ENCODE measurements at places on chromosomes 6 and 20.

DNA sequence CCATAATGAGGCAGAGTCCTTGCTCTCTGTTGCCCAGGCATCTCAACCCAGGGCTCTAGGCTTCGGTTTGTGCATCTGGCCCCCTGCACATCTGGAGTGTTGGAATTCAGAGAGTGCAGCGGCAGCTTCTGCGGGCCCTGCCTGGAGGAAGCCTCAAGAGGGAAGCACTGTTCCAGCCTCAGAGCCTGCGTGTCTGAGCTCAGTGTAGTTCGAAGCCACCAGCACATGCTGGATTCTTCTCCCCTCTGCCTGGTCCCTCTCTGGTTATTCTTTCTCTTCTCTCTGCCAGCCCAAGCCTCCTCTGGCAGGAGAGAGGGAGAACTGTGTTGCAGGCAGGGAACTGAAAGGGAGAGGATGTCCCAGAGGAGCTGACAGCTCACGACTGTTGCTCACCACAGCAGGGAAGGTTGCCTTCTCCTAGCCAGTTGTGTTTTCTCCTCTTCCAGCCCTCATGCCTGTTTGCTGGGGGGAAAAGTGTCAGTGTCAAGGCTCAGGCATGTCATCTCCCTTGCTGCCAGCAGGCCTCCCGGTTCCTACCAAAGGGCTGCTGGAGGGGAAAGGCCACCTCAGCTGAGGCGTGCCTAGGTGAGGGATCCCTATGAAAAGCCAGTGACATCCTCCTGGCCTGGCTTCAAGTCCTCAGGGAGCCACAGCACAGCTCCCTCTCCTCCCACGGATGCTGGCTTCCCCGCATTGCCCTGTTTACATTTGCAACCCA, 126.0 kb upstream of the LRFN2 start:
- DNase-seq, result no peak

DNA sequence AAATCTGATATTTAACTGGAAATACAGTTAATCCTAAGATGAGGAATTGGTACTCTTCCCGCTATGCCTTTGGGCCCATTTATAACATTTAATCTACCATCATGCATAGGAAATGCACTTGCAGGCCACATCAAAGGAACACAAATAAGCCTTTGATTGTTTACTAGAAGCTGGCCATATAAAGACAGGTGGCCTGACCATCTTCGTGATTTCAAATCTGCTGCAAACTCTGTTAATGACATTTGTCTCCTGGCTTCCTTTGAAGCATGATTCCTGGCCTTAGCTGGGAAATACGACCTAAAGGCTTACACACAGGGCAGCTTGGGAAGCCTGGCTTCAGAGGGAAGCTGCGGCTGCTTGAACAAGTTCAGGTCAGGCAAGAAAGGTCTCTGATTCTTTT, 552.1 kb downstream of the CDH26 start:
- DNase-seq, result no peak

GRCh38 chr6:53280207-53280606, 68.5 kb downstream of the ELOVL5 start:
- DNase-seq, result no peak

- no peak for DNase-seq
These were observed 425.5 kb downstream of the TENT5A start for GRCh38 chr6:81326881-81327561.

- no peak for DNase-seq
These were observed 90.0 kb downstream of the RREB1 start for GRCh38 chr6:7197747-7198146.

GRCh38 chr20:1790386-1790785, 104.8 kb upstream of the SIRPA start:
- DNase-seq, result no peak

DNA sequence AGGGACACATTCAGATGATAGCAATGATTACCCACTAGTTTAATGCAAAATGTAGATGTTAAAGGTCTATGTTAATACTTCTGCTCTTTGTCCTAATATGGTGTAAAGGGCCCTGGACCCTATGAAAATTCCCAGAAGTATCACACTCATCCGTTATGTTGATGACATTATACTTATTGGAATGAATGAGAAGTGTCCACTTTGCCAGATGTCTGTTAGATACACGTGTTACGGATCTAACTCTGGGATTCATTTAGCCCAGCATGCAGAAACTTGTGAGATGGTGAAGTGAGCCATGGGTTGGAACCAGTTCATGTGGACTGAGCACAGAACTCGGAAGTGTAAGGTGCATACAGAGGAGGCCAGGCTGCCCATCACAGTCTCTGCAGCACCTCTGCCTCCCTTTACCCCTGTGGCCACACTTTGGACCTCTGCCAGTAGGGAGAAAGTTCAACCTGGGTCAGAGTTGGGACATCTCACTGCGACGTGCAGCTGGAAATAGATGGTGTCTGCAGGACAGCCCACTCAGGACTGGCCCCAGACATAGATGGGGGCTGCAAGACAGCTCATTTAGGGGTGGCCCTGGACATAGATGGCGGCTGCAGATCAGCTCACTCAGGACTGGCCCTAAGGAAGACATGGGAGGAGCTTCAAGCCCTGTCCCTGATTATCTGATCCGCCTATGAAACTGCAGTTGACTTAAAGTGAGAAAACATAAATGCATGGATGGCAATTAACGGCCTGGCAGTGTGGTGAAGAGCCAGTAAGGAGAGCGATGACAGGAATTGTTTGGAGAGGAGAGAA, 71.2 kb upstream of the THBS2 start:
- DNase-seq, result no peak

- DNase-seq, result no peak
These were observed 229.4 kb downstream of the ANKRD60 start for GRCh38 chr20:57998981-57999464.

DNA sequence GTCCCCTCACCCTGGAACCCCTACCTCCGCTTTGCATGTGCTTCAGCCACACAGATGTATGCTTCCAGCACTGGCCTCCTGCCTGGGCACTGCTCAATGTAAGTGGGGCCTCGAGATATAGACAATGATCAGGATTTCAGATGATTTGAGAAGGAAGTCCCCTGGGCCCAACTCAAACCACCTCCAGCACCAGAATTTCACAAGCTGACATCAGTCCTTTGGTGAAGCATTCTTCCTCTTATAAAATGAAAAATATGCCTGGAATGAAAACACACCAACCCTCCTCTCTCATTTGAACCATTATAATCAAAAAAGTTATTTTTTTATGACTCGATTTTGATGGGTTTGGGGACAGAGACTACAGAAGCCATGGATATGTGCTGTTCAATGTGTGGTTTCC, 48.5 kb downstream of the BTBD3 start:
- no peak for DNase-seq

GRCh38 chr6:114315831-114316595, 26.8 kb downstream of the HS3ST5 start:
- no peak for DNase-seq

- DNase-seq, result no peak
These were observed 94.6 kb downstream of the BANF2 start for GRCh38 chr20:17794400-17794799.

DNA sequence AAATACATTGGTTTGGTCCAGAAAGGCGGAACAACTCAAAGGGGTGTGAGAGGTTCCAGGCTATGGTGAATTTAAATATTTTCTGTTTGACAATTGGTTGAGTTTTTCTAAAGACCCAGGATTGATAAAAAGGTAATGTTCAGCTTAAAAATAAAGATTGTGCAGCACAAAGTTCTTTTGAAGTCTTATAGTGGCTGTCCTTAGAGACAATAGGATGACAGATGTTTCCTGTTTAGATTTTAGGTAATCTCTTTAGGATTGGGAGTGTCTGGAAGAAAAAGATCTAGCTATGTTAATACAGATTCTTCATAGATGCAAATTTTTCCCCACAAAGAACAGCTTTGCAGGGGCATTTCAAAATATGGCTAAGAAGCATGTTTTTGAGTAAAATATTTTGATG, 119.7 kb downstream of the GRIK2 start:
- DNase-seq, result no peak

DNA sequence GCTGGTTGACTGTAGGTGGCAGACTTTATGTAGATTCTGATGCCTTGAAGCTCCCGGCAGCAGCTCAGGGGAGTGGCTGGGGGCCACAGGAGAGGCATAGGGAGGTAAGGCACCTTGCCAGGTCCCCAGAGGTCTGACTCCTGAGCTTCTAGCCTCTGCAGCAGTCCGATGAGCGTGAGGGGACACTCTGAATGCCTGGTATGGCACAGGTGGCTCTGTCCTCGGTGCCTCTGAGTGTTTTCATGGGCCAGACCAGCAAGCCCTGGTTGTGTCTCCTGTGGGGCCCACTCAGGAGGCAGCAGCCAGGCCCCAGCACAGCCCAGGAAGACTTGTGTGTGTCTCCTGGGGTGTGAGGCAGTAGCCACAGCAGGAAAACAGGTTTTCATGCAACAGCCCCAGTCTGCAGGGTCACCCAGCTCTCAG, 39.7 kb upstream of the IRF4 start:
- no peak for DNase-seq

GRCh38 chr6:142300758-142301650, 803 bp upstream of the ADGRG6 start:
- DNase-seq, result no peak

GRCh38 chr20:1225783-1226654, at the start of gene RAD21L1:
Gene RAD21L1, plus strand, starts transcription at chr20:1226044. Its CDS starts 2,410 bp downstream, at chr20:1228454.
- DNase-seq, result peak; percentile 31

GRCh38 chr6:4607793-4608192, 168.4 kb upstream of the CDYL start:
- no peak for DNase-seq

DNA sequence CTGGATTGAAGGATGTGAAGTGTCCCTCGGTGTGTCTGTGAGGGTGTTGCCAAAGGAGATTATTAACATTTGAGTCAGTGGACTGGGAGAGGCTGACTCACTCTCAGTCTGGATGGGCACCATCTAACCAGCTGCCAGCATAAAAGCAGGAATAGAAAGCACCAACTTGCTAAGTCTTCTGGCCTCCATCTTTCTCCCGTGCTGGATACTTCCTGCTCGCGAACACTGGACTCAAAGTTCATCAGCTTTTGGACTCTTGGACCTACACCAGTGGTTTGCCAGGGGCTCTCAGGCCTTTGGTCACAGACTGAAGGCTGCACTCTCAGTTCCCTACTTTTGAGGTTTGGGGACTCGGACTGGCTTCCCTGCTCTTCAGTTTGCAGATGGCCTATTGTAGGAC, 220.3 kb upstream of the LRFN2 start:
- DNase-seq, result no peak

DNA sequence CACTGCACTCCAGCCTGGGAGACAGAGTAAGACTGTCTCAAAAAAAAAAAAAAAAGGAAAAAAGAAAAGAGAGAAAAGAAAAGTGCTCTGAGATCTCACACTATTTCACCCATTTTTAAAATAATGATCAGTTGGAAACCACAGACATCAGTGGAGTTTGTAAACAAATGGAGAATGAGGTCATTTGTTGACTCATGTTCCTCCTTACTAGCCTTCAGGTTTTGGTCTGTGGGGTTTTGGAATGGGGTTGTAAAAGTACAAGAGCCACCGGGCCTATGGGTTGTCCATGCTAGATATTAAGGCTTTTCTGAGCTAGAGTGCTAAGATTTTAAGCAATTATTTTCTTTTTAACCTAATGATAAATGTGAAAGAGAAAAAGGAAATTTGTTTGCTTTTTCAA, 104.4 kb upstream of the PRL start:
- no peak for DNase-seq

GRCh38 chr20:11376998-11377397, 540.7 kb upstream of the BTBD3 start:
- DNase-seq, result no peak
